OCI-M1 (cell line): ENCODE measurements at places on chromosomes 2 and 18.

DNA sequence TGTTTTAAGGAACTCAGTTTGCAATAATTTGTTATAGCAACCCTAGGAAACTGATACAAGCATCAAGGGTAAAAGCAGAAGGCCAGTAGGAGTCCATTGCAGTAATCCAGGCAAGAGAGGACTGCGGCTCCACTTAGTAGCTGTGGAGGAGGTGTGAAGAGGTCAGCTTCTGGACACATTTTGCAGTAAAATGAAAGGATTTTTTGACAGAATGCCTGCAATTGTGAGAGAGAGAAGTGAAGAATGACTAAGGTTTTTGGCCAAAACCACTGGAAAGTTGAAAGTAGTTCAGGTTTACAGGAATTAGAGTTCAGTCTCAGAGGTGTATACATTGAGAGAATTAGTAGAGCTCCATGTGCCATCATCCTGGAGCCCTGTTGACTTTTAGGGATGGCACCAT lies 129.5 kb downstream of the RHBDD1 start:
- DNase-seq = peak; percentile 21

DNA sequence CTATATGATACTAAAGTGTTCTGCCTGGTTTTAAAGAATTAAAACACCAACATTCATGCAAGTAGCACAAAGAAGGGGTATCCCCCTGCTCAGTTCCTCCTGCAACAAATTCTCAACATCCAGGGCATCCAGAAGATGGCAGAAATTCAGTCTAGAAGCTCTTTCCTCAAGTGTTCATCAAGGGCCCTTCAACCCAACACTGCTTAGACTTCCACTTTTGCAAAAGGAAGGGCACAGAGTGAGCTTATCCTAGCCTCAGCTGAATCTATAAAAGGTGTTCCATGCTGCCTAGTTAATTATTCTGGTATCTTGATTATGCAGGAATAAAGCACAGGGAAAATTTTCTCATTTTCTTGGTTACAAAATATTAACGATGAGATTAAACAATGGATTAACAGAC lies 275.8 kb upstream of the CRIM1 start:
- DNase-seq = no peak

DNA sequence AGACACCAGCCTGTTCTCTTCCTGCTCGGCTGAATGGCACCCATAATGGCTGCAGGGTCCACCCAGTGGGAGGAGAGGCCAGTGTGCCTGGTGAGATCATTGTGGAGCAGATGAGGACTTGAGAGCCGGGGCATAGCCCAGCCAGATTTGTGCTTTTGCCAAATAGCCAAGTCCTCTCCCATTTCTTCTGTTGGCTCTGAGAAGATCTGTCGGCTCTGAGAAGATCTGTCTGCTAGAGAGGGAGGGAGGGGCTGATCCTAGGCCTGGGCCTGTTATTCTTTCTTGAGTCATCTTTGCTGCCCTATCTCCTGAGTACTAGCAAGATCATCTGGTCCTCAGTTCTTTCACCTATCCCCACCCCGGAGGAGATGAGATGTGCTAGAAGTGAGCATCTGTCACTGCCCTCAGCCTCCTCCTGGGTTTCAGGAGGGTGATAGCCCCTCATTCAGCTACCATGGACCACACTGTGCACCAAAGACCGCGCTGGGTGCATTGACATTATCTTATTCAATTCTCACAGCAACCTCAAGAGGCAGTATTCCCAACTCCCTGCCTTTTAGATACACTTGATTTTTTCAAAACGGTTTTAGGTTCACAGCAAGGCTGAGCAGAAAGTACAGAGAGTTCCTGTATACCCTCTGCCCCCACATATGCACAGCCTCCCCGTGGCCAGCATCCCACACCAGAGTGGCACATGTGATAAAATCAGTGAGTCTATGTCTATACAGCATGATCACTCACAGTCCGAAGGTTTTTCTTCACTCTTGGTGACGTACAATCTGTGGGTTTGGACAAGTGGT lies 98.6 kb downstream of the CAPN13 start:
- peak; percentile 34 for DNase-seq

GRCh38 chr2:74186038-74186437 lies 7.4 kb upstream of the MOB1A start:
- peak; percentile 96 for DNase-seq

DNA sequence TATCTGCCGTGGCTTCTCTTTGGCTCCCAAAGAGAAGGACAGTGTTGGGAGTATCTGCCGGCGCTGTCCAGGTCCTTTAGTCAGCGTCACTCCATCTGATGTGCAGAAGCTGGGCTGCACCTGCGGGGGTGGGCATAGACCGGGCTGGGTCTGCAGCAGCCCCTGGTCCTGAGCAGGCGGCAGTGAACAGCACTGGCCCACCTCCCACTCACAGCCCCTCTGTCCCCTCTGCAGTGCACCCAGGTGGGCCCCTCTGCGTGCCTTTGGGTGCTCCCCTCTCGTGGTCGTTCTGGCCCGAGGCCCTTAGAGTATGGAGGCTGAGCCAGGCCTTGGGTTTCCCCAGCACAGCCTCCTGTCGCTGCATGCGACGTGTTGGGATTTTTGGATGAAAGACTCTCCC lies 95.7 kb downstream of the USP40 start:
- no peak for DNase-seq

DNA sequence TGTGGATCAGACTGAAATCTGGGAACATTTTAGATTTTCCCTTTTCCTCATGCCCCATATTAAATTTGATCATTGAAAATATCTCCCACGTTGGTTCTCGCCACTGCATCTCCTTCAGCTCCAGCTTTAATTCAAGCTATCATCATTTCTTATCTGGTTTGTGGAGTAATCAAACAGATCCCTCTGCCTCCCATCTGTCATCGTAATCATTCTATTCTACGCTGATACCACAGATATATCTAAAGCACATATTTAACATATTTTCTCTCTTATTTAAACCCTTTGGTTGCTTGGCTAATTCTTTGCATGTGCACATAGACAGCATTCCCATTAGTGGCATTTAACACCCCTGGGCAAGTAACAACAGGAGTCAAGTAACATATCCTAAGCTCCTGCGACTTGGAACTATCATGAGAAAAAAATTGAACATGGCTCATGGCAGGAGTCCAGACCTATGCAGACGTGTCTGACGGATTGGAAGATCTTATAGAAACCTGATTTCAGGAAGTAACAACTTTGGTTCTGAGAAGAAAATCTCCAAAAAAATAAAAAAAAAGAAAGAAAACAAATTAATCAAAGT lies 158.8 kb upstream of the KYNU start:
- DNase-seq = no peak

DNA sequence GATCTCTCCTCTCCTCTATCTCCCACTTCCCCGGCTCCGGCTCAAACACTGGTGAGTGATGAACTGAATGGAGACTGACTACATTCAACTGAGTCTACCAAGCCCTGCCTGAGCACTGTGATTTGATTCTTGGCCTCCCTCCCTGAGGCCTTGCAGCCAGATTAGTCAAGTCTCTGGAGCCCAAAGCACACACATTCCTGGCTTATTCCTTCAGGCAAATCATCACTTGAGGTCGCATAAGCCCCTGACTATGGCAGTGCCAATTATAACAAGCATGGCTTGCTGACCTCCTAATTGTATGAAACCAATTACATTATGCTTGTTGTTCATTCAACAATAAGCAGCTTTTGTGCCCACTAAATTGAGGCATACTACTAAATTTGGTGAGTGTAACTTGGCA lies 34.6 kb downstream of the EFEMP1 start:
- no peak for DNase-seq

DNA sequence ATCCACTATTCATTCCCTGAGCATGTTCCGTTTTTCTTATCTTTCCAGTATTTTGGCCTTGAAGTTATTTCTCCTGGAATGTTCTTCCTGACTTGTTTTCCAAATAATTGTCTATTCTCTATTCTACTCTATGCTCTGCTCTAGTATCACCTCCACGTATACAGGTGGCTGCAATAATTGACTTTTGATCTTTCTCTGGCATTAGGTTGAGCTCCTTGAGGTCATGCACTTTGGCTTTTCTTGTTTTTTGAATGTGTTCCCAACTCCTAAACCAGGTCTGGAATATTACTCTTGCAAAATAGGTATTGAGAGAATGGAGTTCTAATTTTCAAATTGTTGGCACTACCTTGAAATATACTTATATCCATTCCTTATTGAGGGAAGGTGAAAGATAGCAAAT lies 550.4 kb downstream of the CNTNAP5 start:
- no peak for DNase-seq

- DNase-seq = no peak
These were observed 51.9 kb upstream of the PCBP1 start for GRCh38 chr2:70035344-70035844.

DNA sequence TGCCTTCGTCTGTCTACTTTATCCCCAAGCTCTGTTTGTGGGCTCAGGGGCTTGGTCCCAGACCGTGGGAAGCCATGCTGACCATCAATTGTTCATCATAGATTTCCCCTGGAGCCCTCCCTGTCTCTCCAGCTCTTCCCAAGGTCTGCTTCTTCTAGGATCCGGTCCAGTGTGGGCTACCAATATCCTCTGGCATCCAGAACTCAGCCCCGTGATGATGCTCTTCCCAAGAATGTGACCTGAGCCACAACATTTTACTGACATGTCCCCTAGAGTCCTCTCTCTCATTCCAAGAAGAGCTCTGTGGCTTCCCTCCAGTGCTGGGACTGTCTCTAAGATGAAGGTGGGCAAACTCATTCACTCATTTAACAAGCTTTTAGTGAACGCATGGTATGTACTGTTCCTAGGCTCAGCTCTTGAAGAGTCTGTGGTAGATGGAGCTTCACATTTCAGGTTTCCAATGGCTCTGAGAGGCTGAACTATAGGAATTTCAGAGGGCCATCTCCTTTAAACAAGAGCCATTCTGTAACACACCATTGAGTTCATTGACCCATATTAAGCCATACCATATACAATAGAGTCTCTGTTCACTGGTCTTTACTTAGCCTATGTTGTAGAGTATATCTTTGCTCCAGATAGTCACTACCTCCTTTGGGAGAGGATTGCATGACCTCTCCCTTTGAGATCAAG lies 142.0 kb upstream of the APCDD1 start:
- DNase-seq = no peak

DNA sequence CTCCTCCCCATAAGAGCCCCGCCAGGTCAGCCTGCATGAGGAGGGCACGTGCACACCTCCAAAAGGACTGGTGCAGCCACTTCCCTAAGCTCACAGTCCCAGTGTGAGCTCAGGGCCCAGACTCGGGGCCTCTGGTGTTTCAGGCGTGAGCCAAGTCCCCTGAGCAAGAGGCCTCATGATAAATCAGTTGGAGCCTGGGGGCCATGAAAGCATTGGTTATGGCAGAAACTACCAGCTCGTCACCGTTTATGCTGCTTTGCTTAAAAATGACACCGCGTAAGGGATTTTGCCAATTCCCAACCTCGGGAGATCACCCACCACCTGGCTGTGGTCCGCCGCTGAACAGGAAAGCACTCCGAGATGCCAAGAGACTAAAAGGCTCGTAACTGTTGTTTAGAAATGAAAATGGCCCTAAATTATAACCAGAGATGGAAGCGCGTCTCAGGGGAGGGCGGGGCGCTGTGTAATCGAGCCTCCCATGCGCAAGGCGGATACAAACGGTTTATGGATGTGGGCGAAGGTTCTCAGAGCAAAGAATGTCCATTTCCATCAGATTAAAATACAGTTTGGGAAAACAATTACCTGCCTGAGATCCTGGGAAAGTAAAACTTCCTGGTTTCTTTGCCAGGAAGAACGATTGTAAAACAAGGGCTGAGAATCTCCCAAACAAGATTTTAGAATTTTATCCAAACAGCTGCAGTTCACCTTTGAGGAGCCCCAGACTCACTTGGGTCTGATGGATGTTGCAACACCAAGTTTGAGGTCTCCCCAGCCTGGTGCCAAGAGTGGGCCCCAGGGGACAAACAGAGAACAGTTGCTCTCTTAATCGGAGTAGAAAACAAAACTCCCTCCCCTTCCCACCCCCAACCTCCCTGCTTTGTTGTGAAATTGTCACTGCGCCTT lies 141.4 kb downstream of the BCL2 start:
- peak; percentile 22 for DNase-seq

DNA sequence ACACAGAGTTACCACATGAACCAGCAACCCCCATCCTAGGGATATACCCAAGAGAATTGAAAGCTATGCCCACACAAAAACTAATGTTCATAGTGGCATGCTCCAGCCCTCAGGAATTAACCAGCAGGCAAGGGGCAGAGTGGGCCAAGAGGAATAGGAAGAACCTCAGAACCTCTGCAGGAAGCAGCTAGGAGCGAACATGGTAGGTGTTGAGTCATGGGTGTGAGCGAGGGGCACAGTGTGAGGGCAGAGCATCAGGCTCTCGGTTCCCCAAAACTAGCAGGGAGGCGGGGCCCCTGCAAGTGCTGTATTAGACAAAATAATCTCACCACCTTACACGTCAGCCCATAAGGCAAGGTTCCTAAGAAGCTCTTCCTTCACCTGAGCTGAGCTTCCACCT lies 5.6 kb upstream of the RUFY4 start:
- no peak for DNase-seq

DNA sequence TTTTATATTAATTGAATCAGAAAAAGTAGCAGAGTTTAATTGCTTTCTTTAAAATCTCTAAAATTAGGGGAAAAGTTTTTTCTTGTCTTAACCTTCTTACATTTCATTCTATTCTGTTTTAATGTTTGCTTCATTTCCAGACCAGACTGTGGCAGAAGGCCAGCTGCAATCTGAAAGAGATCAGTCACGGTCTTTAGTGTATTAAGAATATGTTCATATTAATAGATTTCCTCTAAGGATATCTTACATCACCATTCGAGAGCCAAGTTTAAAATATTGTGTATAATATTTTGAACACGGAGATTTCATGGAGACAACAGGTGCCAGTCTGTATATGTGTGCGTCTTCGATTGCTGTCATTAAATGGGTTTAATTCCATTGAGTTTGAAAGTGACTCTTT lies 230.9 kb upstream of the ZSWIM2 start:
- DNase-seq = no peak

DNA sequence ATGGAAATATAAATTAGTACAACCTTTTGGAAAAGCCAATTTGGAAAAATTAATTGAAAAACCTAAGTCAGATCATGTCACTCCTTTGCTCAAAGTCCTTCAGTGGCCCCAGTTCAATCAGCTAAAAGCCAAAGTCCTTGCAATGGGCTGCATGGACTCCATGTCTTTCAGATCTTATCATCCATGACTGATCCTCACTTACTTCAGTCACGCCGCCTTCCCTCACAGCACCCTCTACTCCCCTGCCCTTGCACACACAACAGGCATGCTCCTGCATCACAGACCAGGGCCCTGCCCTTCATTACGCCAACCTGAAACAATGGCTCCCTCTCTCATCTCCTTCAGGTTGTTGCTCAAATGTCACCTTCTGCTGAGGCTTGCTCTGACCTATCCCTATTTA lies 15.6 kb downstream of the KANSL3 start:
- no peak for DNase-seq

DNA sequence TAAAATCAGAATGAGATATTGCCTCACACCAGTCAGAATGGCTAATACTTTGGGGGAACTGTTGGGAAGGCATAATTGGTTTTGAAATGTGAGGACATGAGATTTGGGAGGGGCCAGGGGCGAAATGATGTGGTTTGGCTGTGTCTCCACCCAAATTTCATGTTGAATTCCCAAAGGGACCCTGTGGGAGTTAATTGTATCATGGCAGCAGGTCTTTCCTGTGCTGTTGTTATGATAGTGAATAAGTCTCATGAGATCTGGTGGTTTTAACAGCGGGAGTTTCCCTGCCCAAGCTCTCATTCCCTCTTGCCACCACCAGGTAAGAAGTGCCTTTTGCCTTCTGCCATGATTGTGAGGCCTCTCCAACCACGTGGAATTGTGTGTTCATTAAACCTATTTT lies 59.6 kb downstream of the CSRNP3 start:
- DNase-seq = no peak
